ENCODE measurements at places on chromosomes 4 and X.

DNA sequence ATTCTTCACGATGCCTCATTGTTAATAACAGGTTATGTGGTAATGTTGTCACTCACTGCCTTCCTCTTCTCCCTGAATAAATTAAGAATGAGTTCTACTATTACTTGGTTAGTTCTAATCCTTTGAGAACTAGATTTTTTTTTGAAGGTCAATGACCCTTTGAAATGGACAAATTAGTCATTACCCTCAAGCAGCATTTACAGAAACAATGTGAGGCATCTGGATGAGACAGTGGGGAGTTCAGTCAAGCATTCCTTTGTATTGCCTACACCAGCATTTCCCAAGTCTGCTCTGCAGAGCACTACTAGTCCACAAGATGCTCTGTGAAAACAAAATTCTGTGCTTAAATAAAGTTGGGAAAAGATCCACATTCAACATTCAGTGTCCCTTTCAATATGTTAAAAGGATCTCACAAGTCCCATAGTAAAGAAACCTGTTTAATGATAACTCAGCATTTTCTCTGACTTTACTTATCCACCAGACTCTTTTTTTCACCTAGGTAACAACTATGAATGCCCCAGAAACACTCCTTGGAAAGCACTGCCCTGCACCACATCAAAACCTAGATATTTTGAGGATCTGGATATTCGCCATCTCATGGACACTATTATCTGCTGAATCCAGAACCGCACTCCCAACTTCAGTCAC is 60.6 kb downstream of the CHRDL1 start:
- no peak for DNase-seq

GRCh38 chr4:106126062-106126461 is 189.9 kb downstream of the TBCK start:
- no peak for DNase-seq

- no peak for DNase-seq
Measured at GRCh38 chr4:163167333-163167626, 590 bp upstream of the NAF1 start.

DNA sequence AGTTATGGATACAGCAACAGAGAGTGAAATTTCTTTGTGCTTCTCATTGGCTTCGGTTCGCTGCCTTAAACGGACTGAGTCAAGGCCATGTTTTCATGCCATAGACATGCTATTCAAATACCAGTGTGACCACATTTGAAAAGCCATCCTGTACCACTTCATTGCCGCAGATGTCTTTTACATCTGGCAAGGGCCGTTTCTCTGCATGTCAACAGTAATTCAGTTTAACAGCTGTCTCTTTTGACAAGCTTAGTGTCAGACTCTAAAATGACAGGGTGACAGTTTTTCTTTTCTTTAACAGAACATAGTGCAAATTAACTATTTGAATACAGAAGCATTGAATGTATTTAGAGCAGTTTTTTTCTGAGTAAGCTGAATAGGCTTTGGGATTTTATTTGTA is 362.2 kb upstream of the POU3F4 start:
- DNase-seq, result no peak

- DNase-seq, result no peak
Measured at GRCh38 chrX:11386001-11386523, 92.8 kb downstream of the AMELX start.

GRCh38 chrX:71184092-71184491 is 38.9 kb upstream of the GJB1 start:
- no peak for DNase-seq

DNA sequence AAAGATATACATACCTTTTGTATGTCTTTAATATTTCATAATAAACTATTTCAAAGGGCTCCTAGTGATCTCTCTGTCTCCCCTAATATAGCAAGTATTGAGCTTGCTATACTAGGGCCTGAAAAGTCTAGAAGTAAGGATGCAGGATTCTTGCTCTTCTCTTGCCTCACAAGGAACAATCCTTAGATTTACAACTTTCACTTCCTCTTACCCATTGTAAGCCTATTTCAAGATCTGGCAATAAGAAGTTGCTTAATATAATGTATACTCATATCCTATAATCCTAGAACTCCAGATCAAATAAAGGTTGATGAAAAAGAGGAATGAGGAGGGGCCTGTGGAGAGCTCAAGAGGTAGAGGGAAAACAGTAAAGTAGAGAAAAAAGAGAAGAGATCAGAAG is 40.8 kb upstream of the CHRDL1 start:
- DNase-seq, result no peak

DNA sequence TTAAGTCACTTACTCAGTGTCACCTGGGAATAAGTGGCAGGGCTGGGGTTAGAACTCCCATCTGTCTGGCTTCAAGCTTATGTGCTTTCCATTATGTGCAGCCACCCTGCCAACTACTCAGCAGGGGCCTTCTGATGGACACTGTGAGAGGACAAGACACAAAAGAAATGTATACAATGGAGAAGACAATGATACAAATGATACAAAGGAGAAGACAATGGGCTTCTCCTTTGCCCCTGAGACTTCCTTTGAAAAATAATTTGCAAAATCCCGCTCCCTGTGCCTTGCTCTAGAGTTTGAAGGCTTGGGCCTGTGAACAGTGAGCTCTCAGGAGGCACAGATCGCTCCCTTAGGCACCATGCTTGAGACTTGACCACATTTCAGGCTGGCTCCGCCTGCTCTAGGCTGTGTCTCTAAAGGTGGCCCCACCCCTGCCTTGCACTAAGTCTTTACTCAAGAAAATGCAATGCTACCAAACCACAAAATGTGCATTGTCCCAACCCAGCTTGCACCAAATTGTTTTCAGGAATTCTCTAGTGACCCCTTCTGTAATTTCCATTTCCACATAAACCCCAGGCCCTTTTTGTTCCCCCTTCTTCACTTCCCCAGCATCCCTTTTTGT is 27.1 kb upstream of the STX18 start:
- DNase-seq, result no peak

DNA sequence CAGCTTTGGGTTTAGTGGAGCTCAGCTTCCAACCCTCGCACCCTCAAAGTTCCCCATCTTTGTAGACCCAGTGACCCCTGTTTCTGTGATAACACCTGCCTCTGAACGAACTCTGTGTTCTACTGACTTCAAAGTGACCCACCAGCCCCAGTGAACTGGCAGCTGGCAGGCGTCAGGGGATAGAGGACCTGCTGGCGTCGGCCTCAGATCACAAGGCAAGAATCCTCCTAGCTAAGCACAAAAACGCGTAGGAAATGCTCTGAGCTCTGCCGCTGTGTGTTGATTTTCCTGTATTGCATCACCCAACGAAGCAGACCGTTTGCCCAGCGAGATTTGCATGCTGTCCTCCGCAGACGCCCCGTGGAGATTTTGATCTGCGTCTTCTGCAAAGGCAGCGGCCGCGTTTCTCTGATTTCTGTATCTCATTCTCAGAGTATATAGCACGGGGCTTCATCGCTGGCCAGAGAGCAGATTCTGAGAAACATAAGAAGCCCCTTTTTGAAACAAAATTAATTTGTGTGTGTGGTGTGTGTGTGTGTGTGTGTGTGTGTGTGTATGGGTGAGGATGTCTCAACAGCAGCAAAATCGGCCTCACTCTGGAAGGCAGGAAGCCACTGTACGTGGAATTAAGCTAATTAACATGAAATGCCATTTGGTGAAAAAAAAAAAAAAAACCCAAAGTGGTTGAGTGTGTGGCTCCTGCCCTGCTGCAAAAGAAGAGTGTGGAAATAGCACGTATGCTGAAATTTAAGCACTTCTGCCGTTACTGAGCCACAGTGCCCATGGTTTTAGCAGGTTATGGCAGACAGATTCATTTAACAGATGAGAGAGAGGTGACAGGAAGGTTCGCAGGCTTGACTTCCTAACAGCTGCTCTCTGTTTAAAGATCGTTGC is 29.2 kb upstream of the ASMTL start:
- DNase-seq, result no peak

GRCh38 chrX:25144043-25144940 is 128.5 kb upstream of the ARX start:
- DNase-seq, result no peak

- DNase-seq, result no peak
Measured at GRCh38 chr4:164529486-164529885, 224.4 kb upstream of the SMIM31 start.

GRCh38 chr4:151324124-151324751 is 1.2 kb downstream of the SH3D19 start:
- DNase-seq, result no peak

DNA sequence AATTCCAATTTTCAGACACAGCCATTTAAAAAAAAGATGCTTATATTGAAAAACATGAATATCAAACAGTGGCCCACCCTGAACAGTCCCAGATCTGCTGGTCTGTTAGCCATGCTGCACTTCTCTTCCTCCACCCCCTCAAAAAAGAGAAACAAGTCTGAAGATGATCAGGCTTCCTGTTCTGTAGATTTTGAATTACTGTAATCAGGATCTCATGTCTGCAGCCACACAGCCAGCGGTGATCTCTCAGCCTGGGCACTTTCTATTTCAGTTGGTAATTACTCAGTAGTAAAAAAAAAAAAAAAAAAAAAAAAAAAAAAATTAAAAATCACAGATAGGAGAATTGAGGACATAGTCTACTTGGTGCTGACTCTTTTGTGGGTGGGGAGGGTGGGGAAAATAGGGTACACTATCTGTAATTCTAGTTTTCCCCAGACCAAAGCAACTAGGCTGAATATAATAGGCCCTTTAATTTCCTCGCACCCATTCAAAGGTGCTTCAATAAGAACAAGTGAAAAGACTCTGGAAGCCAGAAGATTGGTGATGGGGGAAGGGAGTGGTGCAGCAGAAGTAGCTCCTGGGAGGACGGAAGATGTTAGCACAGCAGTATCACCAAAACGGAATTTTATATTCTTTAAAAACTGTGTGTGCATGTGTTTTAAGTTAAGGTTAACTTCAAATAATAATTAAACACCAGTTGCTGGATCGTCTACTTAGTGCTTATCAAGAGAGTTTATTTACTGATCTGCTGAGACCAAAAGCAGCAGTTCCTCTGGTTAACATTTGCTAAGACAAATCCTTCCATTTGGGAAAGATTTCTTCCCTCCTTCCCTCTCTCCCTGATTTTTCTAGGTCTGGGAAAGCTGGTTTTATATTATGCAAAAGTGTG is 47.0 kb downstream of the SPRY1 start:
- DNase-seq, result no peak

GRCh38 chrX:23953908-23954269 is 46.1 kb downstream of the CXorf58 start:
- DNase-seq, result no peak
